ENCODE measurements at places on chromosomes 11 and 22. TPM values are rescaled to one million over a fixed set of nuclear protein-coding genes. Genes with fewer than 3 reads are reported as not detected.

CHRDL2 gene
- polyA plus RNA-seq = not detected

RIMBP3C gene
- polyA plus RNA-seq = 0.32 TPM

ROBO4 gene
- 0.21 TPM for polyA plus RNA-seq

MMP3 gene
- polyA plus RNA-seq = not detected

MRGPRX3 gene
- polyA plus RNA-seq = not detected

TMEM191C gene
- polyA plus RNA-seq = 11.3 TPM

CASP5 gene
- polyA plus RNA-seq = not detected

NEFH gene
- polyA plus RNA-seq = 2.0 TPM
